NCI-H446 treated with DMSO at 0.1 percent for 48 hours (cell line): ENCODE measurements at places on chromosomes 3 and 15.

- DNase-seq = peak; percentile 28
These were observed 187.1 kb upstream of the DNAJC19 start for GRCh38 chr3:181176601-181177000.

DNA sequence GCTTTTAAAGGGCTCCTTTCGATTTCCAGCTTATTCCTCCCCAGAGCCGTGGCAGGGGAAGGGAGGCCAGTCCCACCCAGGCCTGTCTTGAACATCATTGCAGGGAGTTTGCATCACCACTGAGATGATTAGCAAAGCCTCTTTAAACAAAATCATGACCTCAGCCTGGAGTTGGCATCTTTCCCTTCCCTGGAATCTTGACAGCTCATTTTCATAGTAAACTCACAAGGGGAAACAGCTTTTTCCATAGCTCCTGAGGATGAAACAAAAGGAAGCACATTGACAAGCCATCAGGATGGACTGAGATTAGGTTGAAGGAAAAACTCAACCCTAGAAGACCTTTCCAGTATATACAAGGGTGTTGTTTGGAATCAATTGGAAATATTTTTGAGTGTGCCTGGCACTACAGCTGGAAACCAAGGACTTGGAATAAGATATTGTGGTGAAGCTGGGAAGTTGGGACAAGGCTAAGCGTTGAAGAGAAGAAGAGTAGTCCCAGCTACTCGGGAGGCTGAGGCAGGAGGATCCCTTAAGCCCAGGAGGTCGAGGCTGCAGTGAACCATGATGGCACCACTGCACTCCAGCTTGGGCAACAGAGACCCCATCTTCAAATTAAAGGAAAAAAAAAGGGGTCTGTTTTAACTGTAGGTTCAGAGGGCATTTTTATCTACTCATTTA lies 3.1 kb upstream of the LARP6 start:
- DNase-seq = no peak

GRCh38 chr15:60026555-60026954 lies 22.4 kb downstream of the FOXB1 start:
- no peak for DNase-seq

DNA sequence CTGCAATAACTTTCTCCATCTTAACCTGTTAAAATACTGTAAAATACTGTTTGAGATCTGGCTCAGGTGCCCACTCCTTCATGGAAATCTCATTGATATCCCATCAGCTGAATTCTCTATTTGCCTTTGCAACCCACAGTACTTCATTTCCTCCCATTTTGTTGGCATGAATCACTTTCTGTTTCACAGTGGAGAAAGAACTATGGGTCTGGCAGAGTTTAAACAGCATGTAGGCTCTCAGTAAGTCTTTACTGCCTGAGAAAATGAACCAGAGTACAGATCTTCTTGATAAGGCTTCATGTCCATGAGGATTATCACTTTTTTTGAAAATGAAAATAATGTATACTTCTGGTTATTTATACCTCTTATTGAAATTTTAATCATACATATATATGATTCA lies 245.9 kb downstream of the NAALADL2 start:
- no peak for DNase-seq

DNA sequence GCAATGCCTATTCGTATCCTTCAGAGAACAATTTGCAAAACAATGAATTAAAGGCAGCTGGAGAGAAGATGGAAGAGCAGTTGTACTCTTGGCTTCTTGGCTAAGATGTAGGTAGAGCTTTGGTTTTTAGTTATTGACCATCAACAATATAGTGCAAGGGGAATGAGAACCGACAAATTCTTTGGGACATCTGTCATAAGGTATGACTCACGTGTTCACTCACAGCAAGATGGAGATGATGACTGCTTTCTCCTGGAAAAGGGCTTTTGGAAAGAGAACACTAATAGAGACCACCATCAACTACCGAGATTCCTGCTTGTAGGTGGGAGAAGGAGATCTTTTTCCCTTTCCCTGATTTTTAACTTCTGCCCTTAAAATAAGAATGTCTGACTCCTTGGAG lies 234.9 kb downstream of the NTRK3 start:
- no peak for DNase-seq

DNA sequence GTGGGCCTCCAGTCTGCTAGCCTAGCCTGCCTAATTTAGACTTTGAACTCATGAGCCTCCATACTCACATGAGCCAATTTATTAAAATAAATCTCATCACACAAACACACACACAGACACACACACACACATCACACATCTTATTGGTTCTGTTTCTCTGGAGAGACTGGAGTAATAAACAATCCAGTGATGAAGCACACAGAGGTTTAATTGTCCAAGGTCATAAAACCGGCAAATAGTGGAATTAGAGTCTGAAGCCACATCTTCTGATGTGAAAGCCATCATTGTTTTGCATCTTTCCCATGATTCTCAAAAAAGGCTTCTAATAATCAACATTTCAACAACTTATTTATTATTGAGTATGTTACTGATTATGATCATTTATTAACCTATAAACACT lies 249.4 kb upstream of the KCNH8 start:
- no peak for DNase-seq

DNA sequence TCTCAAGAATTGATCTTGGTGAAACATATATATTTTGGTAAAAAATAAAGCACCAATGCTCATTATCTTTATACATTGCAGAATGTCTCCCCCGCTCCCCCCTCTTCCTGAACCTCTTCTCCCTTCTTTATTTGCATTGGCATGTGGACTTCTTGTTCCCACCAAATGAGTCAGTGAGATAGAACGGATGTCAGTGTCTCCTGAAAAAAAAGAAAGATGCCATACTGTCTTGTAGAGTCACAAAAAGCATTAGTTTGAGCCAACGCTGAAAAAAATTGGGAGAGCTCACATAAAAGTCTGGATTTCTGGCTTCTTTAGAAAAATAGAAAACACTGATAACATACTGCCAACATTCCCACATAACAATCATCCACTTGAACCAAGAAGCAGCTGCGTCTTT lies 32.0 kb upstream of the STXBP5L start:
- no peak for DNase-seq

- DNase-seq = no peak
These were observed 18.2 kb upstream of the ATP2B2 start for GRCh38 chr3:10523561-10523960.

GRCh38 chr3:15300323-15301078 lies 31.9 kb downstream of the SH3BP5 start:
- DNase-seq = peak; percentile 26

DNA sequence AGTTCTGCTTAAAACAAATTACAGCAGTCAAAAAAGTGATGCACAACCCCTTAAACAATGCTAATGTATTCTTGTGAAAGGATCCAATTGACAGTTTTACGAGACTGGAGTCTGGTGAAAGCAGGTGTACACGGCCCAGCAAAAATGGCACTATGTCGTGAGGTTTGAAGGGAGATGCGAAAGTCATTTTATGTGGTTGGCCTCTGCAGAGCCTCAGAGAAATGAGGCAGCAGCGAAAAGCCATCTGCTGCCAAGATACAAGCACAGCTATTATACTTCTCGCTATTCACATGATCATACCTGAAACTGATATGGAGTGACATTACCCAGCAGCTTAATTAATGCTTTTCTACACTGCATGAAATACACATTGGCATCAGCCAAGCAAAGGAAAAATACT lies 36.4 kb downstream of the MECOM start:
- DNase-seq = no peak

GRCh38 chr15:75037685-75038084 lies 14.3 kb downstream of the PPCDC start:
- DNase-seq = no peak

DNA sequence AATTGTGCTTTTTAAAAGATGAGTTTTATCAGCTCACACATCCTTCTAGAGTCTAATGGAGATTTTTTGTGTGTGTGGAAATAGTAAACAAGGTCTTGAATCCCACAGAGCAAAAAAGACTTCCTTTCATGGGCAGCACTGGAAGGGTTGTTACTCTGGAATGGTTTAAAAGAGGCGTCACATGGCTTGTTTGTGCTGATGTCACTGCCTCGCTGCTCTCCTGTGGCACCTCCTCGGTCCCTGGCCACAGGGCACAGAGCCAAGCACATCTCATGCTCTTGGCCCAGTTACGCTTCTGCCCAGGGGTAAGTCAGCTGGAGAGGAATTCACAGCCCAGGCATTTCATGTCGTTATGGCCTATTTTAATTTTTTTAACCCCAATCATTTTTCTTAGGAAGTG lies 53.2 kb downstream of the PGPEP1L start:
- no peak for DNase-seq

- no peak for DNase-seq
These were observed 160.2 kb downstream of the SERPINI1 start for GRCh38 chr3:167895684-167896083.

DNA sequence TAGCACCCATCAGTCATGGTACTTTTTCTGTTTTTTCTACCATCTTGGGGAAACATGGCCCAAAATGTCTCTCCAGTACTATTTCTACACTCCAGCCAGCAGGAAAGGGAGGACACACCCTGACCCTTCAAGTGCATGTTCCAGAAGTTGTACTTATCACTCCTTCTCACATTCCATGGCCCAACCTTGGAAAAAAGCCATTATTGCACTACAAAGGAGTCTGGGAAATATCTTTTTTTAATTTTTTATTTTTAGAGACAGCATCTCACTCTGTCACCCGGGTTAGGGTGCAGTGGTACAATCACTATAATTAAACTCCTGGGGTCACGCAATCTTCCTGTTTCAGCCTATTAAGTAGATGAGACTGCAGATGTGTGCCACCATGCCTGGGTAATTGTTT lies 100.0 kb upstream of the PPP2R3A start:
- DNase-seq = no peak

GRCh38 chr3:152446495-152446894 lies 177.8 kb downstream of the MBNL1 start:
- DNase-seq = no peak

GRCh38 chr3:194982472-194982871 lies 288.5 kb downstream of the XXYLT1 start:
- no peak for DNase-seq
